ENCODE measurements at places on chromosomes 16 and 17. TPM values are rescaled to one million over a fixed set of nuclear protein-coding genes. Genes with fewer than 3 reads are reported as not detected.
A peak's percentile ranks its signal among the peaks of the same experiment; 100 is the strongest.

- no peak for ATAC-seq
Observed at GRCh38 chr17:72913142-72913682, 179.3 kb downstream of the SLC39A11 start.

The RPH3AL gene
- total RNA-seq, result 1.9 TPM

The TPSB2 gene
- not detected for total RNA-seq

GRCh38 chr17:28746611-28747050 lies 2.8 kb downstream of the TRAF4 start:
- ATAC-seq, result no peak

DNA sequence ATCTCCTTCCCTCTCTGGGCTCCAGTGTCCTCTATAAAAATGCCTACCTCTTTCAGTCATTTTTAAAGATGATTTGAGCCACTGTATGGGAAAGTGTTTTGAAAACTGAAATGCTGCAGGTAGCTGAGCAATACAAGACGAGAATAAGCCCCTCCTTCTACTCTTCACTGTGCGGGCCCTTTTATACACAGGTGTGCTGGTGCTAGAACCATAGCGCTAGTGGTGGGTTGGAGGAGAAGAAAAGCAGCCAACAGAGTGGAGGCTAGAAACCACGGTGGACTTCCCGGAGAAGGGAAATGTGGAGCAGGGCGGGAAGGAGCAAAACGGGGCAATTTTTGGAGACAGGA lies 58.2 kb upstream of the DLX4 start:
- no peak for ATAC-seq

The PNPO gene
- total RNA-seq, result 18.0 TPM

The CCL17 gene
- total RNA-seq, result 0.65 TPM

DNA sequence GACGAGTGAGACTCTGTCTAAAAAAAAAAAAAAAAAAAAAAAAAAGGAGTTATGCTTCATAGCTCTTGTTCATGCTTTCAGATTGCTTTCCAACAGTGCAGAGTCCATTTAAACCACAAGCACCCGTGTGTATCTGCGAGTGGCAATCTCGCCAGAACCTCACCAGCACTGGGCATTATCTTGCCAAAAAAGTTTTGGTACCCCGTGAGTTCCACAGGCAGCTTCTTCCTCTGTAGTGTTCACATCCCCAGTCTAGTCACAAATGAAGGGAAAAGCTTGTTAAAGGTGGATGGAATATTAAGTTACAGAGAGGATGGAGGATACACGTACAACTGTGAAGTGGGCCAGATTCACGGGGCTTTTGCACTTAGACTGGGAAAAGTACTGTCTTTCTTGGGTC lies 33.5 kb downstream of the WSB1 start:
- no peak for ATAC-seq

GRCh38 chr16:54405478-54405877 lies 118.9 kb upstream of the IRX3 start:
- ATAC-seq, result no peak

GRCh38 chr16:3681206-3681605 lies 26.7 kb downstream of the DNASE1 start:
- ATAC-seq, result no peak

DNA sequence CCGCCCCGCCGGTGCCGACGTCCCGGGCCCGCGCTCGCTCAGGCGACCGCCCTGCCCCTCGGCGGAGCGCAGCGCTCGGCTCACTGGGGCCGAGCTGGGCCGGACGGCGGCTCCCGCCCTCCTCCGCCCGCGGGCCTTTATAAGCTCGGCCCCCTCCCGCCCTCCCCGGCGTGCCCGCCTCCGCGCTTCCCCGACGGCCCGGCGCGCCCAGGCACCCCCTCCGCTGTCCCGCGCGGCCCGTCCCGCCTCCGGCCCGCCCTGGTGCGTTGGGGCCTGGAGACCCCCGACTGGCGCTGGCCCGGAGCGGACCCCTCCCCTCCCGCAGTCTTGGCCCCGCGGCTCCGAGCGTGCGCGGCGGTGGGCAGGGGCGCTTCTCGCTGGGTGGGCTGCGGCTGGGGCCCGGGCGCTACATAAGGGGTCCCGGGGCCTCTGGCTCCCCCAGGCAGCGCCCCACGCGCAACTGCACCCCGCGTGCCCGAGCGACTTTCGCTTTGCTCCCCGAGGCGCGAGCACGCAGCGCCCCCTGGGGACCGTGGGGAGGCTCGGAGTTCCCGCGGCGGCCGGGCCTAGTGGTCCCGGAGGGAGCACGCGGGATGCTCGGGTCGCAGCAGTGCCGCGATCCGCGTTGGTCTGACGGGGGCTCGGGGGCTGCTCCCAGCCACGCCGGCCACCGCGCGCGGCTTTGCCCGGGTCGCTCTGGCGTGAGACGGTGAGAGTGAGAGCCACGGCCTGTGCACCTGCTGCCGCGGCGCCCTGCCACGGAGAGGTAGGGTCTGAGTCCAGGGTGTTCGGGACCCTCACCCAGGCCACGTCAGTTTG lies at the start of gene PIEZO1:
Gene PIEZO1 (minus strand): TSS at position 115 of the 819 bp plus-strand sequence. CDS start 256 bp downstream, outside the sequence.
- peak; percentile 14 for ATAC-seq

The CCL5 gene
- 17.2 TPM for total RNA-seq

The PPP1R27 gene
- total RNA-seq, result not detected

GRCh38 chr16:78755751-78756661 lies 656.6 kb downstream of the WWOX start:
- ATAC-seq, result no peak

GRCh38 chr16:1887711-1888354 lies 15.9 kb upstream of the MEIOB start:
- ATAC-seq, result no peak

DNA sequence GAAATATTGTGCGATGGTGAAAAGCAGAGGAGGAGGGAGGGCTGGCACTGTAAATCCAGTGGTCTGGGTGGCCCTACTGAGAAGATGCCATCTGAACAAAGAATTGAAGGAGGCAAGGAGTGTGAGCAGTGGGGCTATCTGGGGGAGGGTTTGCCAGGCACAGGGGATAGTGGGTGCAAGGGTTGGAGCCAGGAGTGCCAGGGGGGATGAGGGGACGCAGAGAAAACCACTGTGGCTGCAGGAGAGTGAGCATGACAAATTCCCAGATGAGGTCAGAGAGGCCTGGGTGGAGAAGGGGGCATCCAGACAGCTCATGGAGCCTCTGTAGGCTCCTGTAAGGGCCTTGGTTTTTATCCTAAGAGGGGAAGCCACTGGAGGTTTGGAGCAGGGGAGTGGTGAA lies 4.8 kb downstream of the XYLT2 start:
- ATAC-seq, result no peak

DNA sequence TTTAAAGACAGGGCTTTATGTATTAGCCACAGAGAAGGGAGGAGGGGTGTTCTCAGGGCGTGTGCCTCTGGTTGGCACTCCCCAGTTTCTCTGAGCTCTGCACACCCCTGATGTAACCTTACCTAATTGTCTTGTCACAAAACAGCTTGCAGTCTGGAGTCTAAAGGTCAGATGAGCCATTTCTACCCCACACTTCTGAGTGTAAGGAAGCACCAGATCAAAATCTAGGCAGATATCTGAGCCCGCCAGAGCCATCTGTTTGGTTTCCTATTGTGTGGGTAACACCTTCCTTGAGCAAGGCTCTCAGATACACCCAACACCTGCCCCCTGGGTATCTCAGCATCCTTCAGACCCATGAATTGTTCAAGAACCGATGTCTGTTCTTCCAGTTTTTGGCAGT lies 15.5 kb downstream of the CDH1 start:
- peak; percentile 8 for ATAC-seq

GRCh38 chr16:55856950-55857349 lies 18.2 kb downstream of the CES5A start:
- ATAC-seq, result no peak

The TBC1D3C gene
- total RNA-seq, result not detected

- peak; percentile 44 for ATAC-seq
Observed at GRCh38 chr16:24538756-24539294, 541 bp upstream of the RBBP6 start.

The CD300H gene
- not detected for total RNA-seq

DNA sequence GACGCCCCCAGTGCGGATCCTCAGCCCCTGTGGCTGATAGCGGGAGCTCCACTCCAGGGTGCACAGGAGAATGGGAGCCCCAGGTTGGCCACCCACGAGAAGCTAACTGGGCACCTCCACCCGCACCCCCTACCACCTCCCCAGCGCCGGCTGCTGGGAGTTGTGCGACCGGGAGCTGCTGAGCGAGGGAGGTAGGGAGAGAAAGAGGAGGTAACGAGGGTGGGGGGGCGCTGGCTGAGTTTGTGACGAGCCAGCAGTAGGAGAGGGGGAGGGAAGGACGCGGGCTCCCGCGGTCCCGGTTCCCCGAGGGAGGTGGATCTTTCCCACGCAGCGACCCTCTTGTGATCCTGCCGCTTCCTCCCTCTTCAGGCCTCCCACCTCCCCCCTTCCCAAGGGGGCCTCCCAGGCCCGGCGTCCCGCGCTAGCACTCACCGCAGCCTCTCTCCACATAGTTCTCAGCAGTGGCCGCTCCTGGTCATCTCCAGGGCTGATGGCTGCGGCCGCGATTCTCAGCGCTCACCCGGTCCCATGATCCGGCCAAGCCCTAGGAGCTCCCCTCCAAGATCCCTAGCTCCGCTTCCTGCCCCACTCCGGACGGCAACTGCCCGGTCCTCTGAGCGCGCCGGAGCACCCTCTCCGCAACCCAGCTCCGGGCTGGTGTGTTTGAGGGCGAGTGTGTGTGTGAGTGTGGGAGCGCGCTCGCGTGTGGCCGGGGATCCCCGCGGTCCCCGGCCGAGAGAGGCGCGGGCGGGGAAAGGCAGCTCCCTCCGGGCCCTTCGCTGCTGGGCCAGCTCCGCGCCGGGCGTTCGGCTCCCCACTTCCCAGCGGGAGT lies at the start of gene GRIN2A:
Gene GRIN2A (minus strand): TSS at position 207 of the 832 bp plus-strand sequence. CDS start 2,017 bp downstream, outside the sequence.
- no peak for ATAC-seq

The NPB gene
- 0.53 TPM for total RNA-seq

- ATAC-seq, result no peak
Observed at GRCh38 chr16:15953477-15953876, 4.1 kb downstream of the ABCC1 start.

- no peak for ATAC-seq
Observed at GRCh38 chr17:70084476-70084875, 9.5 kb downstream of the KCNJ16 start.

DNA sequence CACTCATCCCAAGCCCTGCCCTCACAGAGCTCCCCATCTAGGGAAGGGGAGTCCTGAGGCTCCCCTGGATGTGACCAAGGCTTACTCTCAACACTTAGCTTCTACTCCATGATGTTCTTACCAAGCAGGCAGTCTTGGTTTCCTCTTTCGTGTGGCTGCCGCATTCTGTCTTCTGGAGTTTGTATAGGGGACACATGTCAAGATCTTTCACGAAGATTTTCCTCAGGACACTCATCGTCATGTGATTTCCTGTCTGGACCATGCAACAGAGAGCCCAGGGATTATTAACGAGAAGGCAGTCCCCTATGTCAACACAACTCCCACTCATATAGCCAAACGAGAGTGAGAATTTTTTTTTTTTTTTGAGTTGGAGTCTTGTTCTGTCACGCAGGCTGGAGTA lies 10.4 kb downstream of the PRSS54 start:
- no peak for ATAC-seq

GRCh38 chr17:56681561-56682266 lies 88.2 kb downstream of the NOG start:
- ATAC-seq, result peak; percentile 78

DNA sequence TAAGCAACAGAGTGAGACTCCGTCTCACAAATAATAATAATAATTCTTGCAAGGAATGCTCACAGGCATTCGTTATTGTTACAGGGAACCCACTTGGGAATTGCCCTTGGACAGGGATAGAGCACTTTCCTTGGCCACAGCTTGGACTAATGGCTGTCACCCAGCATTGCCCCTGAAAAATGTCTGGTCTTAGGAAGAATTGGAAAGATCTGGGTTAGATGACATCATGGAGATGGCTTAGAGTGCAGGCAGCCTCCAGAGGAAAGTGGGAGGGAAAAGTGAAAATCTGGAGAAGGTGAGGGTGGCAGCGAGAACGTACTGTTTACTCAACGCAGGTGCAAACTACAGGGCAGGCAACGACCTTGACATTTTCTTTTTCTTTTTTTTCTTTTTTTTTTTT lies 59.3 kb upstream of the MRTFB start:
- ATAC-seq, result no peak

DNA sequence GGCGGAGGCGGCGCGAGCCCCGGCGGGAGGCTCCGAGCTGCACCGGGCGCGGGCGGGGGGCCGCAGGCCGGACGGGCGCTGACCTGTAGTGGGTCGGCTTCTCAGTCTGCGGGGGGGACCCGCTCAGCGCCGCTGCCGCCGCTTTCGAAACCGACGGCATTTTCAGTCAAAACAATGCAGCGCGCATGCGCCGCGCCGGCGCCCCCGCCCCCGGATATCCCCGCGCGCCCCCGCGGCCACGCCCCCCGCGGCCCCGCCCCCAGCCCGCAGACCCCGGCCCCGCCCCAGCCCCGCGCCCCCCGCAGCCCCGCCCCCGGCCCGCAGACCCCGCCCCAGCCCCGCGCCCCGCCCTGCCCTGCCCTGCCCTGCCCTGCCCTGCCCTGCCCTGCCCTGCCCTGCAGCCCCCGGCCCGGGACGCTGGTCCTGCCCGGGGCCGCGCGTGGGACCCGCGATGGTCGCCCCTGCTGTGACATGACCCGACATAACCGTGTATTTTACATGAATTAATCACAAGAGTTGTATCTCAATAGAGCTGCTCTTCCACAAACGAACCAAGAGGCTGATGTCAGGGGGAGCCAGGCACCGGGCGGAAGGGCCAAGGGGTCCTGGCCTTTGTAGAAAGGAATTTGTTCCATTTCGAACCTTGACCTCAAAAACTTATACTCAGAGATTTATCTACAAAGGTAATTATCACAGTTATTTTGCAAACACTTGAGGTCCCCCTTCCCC lies at the start of gene UNKL:
Gene UNKL (minus strand): TSS at position 173 of the 729 bp plus-strand sequence. CDS start 13 bp downstream, at position 160.
- ATAC-seq, result peak; percentile 73

- ATAC-seq, result peak; percentile 81
Observed at GRCh38 chr17:35895636-35896587, 15.8 kb upstream of the CCL5 start.

- peak; percentile 97 for ATAC-seq
Observed at GRCh38 chr16:31664683-31665482, 137.2 kb downstream of the AHSP start.

GRCh38 chr16:81457326-81458133 lies 12.9 kb downstream of the CMIP start:
- ATAC-seq, result peak; percentile 52

- ATAC-seq, result no peak
Observed at GRCh38 chr17:7586673-7587419, 3.0 kb downstream of the SOX15 start.

- no peak for ATAC-seq
Observed at GRCh38 chr17:28404007-28404406, 2.0 kb downstream of the SLC46A1 start.

The PRSS21 gene
- 4.8 TPM for total RNA-seq

Measured in activated T-helper 17 cell treated with anti-CD3 and anti-CD28 coated beads, Interleukin-2, amount 50 U/mL, for 72 hours (primary cell).